Stimulated activated naive CD4-positive, alpha-beta T cell (primary cell): ENCODE measurements at places on chromosomes 5 and 9.

DNA sequence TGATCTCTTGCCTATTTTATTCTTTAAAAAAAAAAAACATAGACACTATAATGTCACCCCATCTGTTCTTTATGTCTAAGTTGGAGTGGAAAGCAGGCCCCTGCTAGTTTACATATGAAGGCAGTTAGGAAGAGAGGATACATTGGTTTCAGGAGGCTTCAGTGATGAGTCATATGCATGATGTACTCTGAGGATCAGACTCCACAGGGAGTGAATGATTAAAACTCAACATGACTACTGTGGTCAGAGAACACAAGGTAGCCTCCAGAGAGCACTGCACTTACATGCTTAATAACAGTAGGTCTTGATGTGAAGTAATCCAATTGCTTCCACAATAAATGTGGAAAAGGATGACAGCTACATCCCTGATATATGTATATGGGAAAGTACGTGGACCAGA lies 22.7 kb upstream of the FSTL4 start:
- DNase-seq: no peak

- DNase-seq: no peak
Observed at GRCh38 chr5:65535529-65535987, 27.4 kb downstream of the CENPK start.

DNA sequence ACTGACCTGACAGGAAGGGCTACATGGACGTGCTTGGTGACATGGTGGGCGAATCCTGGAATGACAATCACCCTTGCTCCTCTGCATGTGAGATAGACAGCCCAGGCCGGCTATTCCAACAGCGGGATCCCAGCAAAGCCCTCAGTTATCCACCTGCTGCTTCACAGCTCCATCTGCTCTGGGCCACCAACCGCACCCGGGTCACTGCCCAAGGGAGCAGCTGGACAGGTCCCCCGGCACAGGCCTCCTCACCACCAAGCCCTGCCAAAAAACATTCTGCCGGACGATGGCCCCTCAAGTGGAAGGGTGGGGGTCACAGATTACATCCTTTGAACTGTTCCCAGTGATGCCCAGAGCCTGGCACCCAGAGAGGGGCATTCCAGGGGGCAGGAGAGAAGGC lies 39.6 kb downstream of the STK10 start:
- no peak for DNase-seq

DNA sequence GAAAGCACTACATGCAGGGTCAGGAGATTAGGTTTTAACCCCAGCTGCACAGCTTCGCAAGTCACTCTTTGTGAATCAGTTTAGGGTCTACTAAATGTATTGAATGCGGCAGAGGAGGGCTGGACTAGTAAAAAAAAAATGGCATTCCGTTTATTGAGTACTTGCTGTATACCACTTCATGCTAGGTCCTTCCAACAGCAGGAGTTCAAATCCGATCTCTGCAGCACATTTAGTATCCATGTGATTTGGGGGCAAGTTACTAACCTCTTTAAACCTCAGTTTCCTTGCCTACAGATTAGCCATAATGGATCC lies 204.4 kb downstream of the SNCAIP start:
- no peak for DNase-seq

DNA sequence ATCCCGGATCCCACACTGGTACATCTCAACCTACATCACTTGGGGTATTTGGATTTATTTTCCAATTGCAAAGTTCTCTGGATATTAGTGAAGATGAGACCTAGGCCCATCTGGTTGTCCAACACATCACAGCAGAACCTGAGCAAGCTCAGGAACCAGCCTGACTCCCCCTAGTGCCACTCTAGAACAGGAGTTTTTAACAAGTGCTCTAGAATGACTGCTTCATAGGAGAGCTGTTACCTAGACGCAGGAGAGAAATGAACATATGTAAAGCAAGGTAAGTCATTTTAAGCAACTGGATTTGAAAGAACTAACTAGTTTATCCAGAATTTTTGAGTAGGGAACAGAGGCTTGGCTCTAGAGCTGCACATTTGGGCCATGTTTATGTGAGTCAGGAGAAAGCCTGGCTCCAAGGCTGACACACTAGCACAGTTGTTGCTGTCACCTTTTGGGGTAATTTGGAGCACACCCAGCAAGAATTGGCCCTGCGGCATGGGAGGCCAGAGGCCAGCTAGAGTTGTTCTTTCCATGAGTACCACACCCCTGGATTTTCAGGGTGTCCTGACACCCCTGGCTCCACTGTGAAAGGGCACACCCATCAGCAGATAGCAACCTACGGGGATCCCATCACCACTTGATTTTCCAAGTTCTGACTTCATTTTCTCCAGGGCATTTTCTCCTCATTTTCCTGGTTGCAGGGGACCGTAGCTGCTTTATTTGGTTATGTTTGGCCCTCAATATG lies 110.9 kb upstream of the LPAR1 start:
- DNase-seq: no peak
